Activated CD4-positive, alpha-beta T cell treated with anti-CD3 and anti-CD28 coated beads for 4 hours (primary cell): ENCODE measurements at places on chromosomes 3 and 15.

DNA sequence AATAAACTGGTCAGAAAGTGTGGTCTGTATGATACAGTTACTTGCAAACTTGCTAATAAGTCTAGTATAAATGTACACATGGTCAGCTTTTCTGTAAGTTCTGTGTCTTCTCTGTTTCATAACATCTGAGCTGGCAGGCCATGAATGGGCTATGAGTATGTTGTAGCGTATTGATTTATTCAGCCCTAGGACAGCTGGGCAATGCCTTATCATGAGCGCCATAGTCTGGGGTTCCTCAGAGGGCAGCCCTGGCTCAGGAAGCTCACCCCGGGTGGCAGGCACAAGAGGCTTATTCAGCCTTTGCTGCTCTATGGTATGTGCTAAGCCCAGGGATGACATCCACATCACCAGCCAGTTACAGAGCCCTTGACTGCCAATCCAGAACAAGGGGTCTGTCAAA is 50.7 kb upstream of the CCR2 start:
- DNase-seq = no peak

- no peak for DNase-seq
These were observed 80.9 kb downstream of the STT3B start for GRCh38 chr3:31613654-31614053.

DNA sequence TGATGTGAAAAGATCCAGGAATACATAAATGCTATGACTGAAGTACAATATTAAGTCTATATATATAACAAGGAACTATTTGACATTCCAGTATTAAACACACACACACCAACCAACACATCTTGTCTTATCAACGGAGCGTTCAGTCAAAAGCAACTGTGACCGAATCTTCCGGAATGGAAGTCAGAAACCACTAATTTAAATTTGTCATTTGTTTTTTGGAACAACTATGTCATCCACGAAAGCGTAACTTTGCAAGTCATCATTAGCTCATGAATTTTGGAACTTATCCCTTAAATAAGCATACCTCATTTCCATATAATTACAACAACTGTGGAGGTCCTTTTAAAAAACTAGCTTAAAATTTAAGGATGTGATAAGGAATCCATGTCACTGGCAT is 5.0 kb downstream of the ZNF385D start:
- DNase-seq = no peak

DNA sequence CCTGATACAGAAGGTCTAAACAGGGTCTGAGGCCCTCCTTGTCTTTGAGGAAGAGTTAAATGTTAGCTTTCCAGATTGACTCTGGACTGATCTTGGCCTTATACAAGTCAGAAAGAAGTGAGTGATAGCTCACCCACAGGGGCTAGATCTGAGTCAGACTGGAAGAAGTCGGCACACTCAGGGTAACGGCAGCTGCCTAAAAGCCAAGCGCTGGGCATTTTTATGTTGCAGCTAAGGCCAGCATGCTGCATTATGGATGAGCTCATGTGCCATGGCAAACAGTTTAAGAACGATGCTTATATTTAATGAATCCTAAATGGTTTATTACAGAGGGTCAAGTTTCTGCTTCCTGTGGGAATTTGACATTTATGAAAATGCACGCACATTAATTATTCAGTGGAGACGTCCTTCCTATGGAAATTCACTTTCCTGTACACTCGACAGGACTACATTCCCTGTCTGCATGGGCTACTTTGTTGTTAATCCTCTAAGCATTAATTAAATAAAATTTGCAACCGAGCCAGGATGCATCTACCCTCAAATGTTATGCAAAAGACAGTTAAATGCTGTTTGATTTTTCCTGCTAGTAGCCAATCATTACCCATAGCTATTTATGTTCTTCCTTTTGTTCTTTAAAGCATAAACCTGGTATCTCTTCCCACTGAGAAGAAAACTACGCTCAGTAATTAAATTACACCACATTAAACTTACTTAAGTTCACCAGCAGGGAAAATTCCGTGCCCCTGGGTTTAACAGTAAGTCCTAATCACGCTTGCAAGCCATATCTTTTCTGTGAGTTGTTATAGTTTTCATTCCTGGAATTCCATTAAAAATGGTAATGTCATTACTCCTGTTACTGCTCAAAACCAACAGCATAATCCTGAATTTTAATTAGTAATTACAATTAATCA is 762.7 kb upstream of the CFAP20DC start:
- DNase-seq = no peak

DNA sequence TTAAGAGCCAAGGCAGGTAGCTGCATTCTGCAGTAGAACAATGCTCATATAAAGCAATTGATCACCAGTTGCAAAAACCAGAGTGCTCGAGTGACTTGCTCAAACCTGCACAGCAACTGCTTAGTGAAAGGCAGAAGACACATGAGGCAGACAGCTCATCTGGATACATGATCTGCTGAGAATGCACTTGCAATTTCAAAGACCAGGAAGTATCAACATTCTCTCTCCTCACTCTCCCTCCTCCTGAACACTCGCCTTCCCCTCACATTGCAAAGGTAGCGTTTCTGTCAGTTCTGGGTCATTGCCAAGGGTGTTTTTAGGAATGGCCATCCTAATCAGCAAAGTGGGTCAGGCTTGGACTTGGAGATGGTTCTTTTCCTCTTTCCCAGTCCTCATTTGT is 61.0 kb downstream of the BFSP2 start:
- no peak for DNase-seq

DNA sequence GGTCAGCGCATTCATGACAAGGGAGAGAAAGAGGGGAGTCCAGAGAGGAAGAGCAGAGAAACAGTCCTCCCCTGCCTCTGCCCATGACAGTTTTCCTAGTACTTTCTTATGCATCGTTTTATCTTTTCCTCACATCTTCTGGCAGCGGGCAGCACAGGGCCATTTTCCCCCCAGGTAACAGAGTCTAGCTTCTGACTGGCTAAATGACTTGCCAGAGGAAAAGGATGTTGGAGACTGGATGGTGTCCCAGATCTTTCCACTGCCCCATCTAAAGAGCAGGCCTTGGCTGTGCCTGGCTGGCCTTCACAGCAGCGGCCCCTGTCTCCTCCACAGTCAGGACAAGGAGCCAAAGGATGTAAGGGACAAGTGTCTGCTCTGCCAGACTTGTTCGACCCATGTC is 59.3 kb downstream of the CTDSPL start:
- DNase-seq = no peak

DNA sequence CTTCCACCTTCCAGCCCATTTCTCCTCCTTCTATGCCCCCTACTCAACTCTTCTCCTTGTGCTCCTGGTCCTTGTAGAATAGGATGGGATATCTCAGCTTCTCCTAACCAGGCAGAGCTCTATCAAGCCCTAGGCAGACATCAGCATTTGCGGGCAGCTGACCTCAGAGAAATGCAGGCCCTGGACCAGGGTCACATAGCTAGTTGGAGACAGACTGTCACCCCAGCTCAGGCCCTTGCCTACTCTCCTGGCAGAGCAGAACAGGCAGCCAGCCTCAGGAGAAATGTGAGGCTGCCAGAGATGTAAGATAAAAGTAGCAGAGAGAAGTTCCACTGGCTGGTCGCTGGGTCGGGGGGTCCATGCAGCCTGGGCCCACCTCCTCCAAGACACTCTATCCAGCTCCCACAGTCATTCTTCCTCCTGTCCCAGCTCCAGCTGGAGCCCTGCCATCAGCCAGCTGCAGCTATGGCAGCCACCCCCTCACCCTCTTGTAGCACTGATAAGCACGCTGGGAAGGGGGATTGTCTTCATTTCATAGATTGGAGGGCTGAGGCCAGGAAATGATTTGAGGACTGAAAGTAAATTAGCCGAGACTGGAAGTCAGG is 4.0 kb downstream of the CYP8B1 start:
- DNase-seq = no peak

GRCh38 chr15:92146511-92147150 is 247.1 kb upstream of the ST8SIA2 start:
- DNase-seq = no peak

DNA sequence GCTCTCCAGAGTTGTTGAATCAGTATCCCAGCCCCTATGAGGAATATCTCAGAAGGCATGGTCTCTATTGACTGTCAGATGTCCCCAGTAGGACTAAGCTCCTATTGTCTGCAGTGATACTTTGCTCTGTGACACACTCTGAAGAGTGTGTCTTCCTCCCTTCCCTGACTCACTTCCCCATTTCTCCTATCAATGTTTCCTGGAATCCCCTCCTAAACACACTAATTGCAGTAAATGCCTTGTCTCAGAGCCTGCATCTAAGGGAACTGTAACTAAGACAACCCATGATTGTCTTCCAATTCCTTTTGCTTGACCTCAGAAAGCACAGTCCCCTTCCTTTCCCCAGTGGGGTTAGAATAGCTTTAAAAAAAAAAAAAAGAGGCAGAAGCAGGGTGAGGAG is 397.3 kb upstream of the PROK2 start:
- no peak for DNase-seq

- no peak for DNase-seq
These were observed 82.7 kb upstream of the TCF12 start for GRCh38 chr15:56835718-56836171.

GRCh38 chr3:172980849-172981248 is 160.2 kb downstream of the SPATA16 start:
- DNase-seq = no peak
